CD4-positive, CD25-positive, alpha-beta regulatory T cell (primary cell): ENCODE measurements at places on chromosomes 6 and 20. TPM values are rescaled to one million over a fixed set of nuclear protein-coding genes. Genes with fewer than 3 reads are reported as not detected.

DNA sequence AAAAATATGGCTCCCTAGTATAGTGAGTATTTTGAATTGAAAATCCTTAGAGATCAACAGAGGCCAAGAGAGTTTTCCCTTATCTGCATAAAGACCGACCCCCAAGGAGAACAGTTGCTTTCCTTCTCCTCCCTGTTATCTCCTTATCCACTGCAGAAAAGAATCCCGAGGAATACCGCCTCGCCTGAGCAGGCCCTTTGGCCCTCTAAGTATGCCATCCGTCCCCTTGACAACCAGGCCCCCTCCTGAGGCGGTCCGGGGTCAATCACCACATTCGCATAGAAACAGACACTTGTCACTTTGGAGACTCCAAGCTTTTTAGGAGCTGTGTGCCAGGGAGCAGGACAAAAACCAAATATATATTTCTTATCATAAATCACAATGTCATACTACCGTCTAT lies 15.9 kb upstream of the GGTLC1 start:
- no peaks in the 10 kb centered on the region for H3K4me1 ChIP-seq
- no peak overlapping the region for H3K27ac ChIP-seq
- H3K4me3 ChIP-seq, result no peak overlapping the region
- H3K36me3 ChIP-seq, result no peaks in the 10 kb centered on the region
- no peaks in the 10 kb centered on the region for H3K27me3 ChIP-seq
- no peak for DNase-seq

DNA sequence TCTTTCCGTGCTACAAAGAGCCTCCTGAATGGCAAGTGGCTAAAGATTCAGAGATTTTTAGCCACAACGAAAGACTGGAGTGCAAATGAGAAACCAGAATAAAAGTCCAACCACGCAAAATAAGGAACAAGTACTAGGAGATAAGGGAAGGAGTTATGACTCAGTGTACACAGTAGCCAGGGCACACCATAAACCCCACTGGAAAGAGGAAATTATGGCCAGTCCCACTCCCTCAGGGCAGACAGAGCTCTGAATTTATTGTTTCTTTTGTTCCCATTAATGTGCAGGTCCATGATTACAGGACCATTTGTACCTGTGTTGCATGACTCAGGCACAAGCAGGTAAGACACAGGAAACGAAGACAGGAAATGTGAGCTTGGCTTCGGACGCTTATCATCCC lies 150.3 kb upstream of the PREP start:
- no peaks in the 10 kb centered on the region for H3K36me3 ChIP-seq
- no peak for DNase-seq
- H3K4me3 ChIP-seq, result no peak overlapping the region
- no peaks in the 10 kb centered on the region for H3K27me3 ChIP-seq

DNA sequence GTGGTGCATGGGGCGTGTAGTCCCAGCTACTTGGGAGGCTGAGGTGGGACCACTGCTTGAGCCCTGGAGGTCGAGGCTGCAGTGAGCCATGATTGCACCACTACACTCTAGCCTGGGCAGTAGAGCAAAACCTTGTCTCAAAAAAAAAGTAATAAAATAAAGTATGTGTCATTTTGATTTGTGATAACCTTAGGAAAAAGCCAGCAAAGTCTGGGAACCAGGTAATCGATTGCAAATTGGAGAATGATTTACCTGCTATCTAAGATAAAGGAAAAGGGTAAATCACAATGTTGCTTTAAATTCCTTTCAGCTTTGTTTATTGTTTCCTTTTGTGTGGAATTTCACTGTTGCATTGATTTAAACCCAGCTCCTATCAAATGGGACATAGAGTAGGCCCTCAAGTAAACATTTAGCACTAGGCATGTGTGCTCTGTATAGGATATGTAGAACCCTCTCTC lies 59.0 kb downstream of the SGK1 start:
- H3K27me3 ChIP-seq, result no peaks in the 10 kb centered on the region
- no peaks in the 10 kb centered on the region for H3K36me3 ChIP-seq
- no peaks in the 10 kb centered on the region for H3K4me1 ChIP-seq
- no peak overlapping the region for H3K4me3 ChIP-seq

GRCh38 chr6:12472601-12473038 lies 182.5 kb downstream of the EDN1 start:
- no peaks in the 10 kb centered on the region for H3K4me1 ChIP-seq
- no peaks in the 10 kb centered on the region for H3K36me3 ChIP-seq
- H3K27ac ChIP-seq, result no peak overlapping the region

- DNase-seq, result no peak
- H3K27ac ChIP-seq, result no peak overlapping the region
- no peaks in the 10 kb centered on the region for H3K36me3 ChIP-seq
- no peaks in the 10 kb centered on the region for H3K4me1 ChIP-seq
Measured at GRCh38 chr6:50305660-50306059, 255.9 kb upstream of the DEFB112 start.

DNA sequence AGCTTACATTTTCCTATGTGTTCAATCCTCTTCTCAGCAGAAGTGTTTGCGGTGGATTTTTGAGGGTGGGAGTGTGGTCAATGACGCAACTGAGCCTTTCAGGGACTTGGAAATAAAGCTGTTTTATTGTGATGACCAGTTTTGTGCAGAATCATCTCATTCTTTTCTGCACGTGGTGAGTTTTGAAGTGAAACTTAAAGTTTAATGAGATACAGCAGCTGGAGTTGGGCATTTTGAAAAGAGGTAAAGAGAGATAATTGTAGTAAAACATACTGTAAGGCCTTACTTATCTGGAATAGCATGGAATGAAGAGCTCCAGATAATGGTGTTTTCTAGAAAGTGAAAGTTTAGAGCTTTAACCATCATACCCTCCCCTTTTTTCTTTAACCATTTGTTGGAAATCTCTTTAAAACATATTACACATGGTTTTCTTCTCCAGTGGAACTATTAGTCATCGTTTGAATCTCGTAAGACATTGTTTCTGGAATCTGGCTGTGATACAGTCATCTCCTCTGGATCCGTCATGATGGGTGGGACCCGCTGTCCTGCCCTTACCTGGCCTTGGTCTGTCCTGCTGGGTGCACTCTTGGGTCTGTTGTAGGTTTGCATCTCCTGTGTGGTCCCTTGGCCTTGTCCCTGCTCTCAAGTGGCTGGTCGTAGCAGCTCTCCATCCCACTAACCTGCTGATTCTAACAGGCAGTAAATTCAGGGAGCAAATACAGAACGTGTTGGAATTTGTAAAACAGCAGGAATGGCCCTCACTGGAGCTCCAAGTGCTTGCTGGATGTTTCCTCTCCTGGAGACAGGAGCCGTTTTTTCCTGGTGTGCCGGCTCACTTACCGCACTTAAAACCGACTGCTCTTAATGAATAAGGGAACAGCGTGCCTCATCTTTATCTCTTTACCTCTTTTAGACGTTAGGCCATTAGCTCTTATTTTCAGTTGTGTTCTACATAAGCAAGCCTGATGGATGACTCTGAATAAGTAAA lies 29.8 kb downstream of the UST start:
- no peaks in the 10 kb centered on the region for H3K36me3 ChIP-seq
- DNase-seq, result no peak
- no peak overlapping the region for H3K4me3 ChIP-seq
- no peak overlapping the region for H3K27ac ChIP-seq

DNA sequence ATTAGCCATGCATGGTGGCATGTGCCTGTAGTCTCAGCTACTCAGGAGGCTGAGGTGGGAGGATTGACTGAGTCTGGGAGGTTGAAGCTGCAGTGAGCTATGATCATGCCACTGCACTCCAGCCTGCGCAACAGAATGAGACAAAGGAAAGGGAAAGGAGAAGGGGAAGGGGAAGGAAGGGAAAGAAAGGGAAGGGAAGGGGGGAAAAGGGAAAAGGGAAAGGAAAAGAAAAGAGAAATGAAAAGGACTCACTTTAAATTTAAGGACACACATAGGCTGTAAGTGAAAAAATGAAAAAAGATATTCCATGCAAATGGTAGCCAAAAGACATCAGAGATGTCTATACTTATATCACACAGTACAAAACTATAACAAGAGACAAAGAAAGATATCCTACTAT lies 74.2 kb downstream of the COL21A1 start:
- no peaks in the 10 kb centered on the region for H3K4me1 ChIP-seq
- no peak overlapping the region for H3K4me3 ChIP-seq
- no peak overlapping the region for H3K27ac ChIP-seq
- H3K36me3 ChIP-seq, result no peaks in the 10 kb centered on the region
- no peak for DNase-seq

VSTM2L gene
- polyA plus RNA-seq, result not detected

RIPPLY2 gene
- polyA plus RNA-seq, result not detected

CDH26 gene
- polyA plus RNA-seq, result 0.31 TPM
